Natural killer cell treated with Interleukin-12 subunit alpha and Interleukin-12 subunit beta and Interleukin-15 and Interleukin-18, amount 100 ng/mL, for 72 hours (primary cell): ENCODE measurements at places on chromosomes 2 and 18. TPM values are rescaled to one million over a fixed set of nuclear protein-coding genes. Genes with fewer than 3 reads are reported as not detected.

DNA sequence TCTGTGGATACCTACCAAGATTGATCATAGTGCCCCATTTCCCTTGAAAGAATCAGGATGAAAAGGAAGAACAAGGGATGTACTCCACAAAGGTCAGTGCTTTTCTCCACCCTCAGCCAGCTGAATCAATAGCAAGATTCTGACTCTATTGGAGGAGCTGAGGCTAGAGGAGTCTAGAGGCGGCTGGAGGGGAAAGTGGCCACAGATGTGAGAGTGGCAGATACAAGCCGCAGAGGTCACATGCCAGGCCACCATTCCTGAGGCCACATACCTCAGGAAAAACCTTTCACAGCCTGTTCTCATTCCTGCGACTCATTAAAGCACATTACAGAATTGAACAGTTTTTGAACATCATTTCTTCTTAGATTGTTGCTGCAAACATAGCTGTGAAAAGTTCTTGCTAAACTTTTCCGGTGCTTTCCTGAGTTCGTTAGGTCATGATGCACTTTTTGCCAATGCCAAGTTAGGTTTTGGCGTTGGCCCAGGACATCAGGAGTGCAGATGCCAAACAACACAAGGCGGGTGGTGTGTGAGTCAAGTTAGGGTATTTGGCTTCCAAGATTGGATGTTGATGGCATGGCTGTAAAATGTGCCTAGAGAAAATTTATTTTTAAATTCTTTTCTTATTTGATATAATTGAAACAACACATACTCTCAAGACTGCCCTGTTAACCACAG is 160.7 kb upstream of the SP5 start:
- no peak for DNase-seq

DNA sequence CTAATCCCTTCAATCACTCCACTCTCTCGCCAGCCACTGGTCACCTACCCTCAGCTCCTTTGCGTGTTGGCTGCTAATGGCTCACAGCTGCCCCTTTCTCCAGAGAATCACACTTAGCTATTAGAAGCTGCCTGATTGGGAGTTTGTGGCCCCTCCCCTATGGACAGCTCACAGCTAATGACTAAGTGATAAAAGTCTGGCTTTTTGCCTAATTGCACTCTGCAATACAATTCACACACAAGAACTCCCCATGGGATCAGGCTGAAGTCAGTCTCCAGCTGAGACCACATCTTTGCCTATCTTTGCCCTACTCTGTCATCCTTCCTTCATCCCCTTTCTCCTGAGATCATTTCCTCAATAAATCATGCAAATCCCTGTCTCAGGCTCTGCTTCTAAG is 701.9 kb upstream of the RAB6C start:
- DNase-seq: no peak

DNA sequence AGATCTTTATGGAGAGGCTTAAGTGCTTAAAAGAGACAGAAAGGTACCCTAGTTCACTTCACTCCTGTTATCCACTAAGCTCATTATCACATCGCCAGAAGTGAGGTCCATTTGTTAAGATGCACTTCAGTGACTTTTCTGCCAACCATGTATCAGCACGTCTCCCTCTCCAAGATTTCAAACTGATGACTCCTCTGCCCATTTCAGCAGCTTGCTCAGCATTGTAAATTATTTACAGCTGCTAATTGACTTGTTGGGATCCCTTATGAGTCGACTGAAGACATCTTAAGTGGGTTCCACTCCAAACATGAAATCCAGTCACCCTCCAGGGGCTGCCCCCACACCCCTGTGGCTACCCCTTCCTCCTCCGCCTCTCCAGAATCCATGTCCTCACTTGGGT is 37.3 kb downstream of the DIPK1C start:
- DNase-seq: no peak

GRCh38 chr18:25284281-25284680 is 67.7 kb downstream of the ZNF521 start:
- no peak for DNase-seq

DNA sequence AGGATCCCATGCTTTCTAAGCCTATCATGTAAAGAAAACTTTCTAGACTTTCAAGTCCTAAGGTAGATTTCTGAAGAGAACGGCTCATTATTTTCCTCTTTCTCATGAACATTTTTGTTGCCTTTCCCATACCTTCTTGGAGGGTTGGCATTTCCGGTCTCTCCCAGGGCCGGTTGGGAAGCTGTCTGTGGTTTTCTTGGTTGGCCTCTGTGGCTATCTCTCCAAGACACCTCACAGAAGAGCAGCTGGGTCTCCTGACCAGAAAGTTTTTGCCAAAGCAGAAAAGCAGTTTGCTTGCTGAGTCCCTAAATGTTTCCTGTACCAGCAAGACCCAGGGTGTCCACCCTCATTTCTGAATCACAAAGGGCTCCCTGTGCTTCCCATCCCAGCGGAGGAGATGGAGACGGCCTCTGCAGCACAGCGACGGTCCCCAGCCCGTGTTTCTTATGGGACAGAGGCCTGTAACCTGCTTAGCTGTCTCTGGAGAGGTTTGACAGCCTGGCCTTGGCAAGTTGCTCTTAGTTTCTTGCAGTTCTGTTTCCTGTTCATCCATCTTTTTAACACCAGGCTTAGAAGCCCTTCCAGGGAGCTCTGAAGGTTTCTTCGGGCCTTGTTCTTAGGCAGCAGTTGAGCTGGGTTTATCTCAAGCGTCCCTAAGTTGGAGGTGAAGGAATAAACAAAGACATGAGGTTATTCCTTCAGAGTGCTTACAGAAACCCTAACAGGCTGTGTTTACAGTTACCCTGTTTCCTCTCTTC is 39.8 kb downstream of the GREB1 start:
- no peak for DNase-seq

DNA sequence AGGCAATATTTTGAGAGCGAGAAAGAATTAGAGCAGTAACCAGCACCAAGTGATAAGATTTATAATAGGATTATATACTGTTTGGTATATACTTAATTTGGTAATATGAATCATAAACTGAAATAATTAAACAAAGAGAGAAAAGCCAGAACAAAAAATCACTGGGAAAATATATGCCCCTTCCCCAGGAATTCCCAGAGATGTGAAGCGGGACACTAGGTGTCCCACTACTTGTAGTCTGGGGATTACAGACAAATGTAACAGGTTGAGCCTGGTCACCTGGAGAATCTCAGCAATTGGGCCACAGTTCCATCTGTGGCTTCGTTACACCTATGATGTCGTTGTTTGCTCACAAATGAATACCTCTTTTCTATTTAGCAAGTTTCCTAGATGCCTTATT is 256.1 kb upstream of the CHAC2 start:
- DNase-seq: no peak

DNA sequence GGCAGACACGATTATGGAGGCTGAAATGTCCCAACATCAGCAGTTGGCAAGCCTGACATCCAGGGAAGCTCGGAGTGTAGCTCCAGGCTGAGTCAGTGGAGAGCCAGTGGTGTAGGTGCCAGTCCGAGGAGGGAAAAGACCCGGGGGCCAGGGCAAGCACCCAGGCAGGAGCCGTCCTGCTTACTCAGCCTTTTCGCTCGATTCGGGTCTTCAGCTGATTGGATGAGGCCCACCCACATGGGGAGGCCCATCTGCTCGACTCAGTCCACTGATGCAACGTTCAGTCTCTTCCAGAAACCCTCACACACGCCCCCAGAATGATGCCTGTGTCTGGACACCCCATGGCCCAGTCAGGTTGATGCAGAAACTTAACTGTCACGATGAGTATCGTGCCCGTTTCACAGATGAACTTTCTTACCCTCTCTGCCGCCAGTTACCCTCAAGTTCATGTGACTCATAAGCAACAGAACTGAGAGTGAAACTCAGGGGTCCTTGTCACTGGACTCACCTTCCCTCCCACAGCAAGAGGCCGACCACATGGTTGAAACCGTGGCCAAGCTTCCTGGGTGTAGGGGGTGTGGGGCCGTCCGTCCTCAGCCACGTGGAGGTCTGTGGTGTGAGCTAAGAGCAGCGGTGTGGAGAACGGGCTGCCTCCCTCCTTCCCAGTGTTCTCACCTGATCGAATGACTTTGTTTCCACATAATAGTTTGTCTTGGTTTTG is 197.4 kb upstream of the HDAC4 start:
- DNase-seq: no peak

DNA sequence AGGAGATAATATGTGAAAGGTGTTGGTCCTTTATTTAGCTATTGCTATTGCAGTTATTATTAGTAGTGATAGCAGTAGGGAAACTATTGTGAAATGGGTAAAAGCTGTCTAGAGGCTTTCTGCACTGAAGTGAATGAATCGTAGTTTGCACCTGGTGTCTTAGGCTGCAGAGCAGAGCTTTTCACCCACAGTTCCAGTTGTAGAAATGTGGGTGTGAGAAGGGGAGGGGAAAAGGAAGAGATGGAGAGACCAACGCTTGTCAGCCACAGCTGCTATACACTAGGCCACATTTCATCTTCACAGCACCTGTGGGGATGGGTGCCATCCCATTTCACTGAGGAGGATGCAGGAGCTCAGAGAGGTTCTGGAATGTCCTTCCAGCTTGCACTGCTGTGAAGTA is 50.0 kb downstream of the TRPM8 start:
- no peak for DNase-seq

DNA sequence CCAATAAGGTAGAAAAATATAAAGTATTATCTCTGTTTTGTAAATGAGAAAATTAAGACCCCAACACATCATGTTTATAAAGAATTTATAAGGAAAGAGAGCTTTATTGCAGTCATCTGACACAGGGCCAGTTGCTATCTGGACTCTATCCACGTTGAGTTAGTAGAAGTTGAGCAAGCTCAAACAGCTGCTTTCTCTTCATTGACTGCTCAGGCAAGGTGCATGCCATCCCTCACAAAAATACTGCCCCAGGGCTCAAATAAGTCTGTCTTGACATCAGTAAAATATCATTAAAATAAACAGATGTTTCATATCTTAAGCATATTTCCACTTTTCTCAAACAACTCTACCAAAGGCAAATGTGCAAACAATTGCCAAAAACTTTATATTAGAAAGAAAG is 14.8 kb downstream of the COL5A2 start:
- DNase-seq: no peak

- DNase-seq: no peak
These were observed 288.9 kb downstream of the XIRP2 start for GRCh38 chr2:167177196-167177595.

DNA sequence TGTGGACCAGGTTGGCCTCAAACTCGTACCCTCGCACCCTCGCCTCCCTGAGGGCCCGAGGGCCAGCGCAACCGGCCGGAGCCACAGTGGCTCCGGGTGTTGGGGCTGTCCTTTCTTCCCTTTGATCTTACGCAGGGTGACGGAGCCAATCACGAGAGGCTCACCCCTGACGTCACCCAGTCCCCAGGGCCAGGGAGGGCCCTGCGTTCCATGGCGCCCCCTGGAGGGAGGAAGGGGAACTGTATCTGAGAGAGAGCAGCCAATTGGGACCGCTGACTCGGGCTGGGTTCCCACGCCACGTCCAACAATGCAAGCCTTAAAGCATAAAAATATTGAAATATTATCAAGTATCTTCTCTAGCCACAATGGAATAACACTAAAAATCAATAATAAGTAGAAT is 432.8 kb upstream of the LRRTM4 start:
- no peak for DNase-seq

- no peak for DNase-seq
These were observed 670.7 kb downstream of the ERBB4 start for GRCh38 chr2:211867845-211868451.

GRCh38 chr2:8190279-8190678 is 491.6 kb upstream of the ID2 start:
- no peak for DNase-seq

GRCh38 chr18:55786651-55787272 is 198.8 kb upstream of the TCF4 start:
- no peak for DNase-seq

DNA sequence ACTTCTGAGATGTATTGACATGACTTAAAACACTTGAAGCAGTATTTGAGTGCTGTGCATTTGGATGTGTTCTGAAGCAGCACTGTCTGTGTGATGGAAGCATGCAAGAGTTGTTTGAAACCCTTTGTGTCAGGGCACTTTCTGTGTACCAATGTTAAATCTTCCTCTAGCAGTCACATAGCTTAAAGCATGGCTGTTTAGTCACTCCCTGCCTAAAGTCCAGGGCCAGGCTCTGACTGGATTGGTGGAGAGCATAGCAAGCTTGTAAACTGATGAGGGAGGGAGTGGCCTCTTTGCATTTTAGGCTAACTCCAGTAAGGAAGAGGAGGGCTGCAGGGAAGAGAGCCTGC is 73.5 kb downstream of the MYO1B start:
- no peak for DNase-seq

DNA sequence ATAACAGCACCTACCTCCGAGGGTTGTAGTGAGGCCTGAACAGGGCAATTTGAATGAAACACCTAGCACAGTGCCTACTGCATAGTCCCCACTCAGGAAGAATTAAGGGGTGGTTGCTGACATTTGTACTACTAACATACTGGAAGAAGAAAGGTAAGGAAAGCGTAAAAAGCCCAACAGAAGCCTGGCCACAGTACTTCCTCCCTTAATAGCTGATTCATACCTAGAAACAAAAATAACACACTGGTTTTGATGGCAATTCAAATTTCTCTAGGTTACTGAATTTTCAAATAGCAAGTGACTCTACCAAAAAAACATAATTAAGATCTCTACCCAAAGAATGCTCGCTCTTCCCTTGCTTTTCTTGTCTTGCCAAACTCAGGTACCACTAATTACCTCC is 16.2 kb downstream of the SUCLG1 start:
- no peak for DNase-seq

GRCh38 chr2:240482141-240482540 is 46.7 kb downstream of the GPC1 start:
- no peak for DNase-seq

- DNase-seq: no peak
These were observed 49.8 kb upstream of the SLC1A4 start for GRCh38 chr2:64939332-64939917.

GRCh38 chr2:37713258-37713700 is 41.8 kb upstream of the CDC42EP3 start:
- no peak for DNase-seq

DNA sequence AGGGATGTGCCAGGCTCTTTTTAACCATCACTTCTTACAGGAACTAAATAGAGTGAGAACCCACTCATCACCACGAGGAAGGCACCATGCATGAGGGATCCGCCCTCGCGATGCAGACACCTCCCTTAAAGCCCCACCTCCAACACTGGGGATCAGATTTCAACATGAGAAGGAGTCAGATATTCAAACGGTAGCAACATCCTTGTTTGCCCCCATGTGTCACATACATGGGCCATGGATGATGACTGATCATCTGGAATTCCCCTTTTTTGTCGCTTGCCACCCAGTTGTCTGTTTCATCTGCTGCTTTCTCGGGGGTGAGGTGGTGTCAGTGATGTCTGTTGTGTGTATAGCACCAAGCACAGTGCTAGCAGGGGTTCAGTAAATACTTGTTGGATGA is 57.9 kb downstream of the NCK2 start:
- DNase-seq: peak; percentile 75

GRCh38 chr2:164910101-164910899 is 45.0 kb downstream of the SLC38A11 start:
- no peak for DNase-seq

Gene TP53I3
- 4.1 TPM for total RNA-seq

Gene TEX44
- total RNA-seq: not detected

Gene ABCG8
- not detected for total RNA-seq

Gene FAM98A
- 51.5 TPM for total RNA-seq

Gene FKBP1B
- 2.4 TPM for total RNA-seq

Gene MLPH
- not detected for total RNA-seq

Gene FAM228A
- 0.21 TPM for total RNA-seq

Gene SPC25
- 14.5 TPM for total RNA-seq
